ENCODE measurements at places on chromosomes 11 and 22.

GRCh38 chr11:116871248-116871647 lies 33.8 kb upstream of the APOA1 start:
- no peak for DNase-seq

DNA sequence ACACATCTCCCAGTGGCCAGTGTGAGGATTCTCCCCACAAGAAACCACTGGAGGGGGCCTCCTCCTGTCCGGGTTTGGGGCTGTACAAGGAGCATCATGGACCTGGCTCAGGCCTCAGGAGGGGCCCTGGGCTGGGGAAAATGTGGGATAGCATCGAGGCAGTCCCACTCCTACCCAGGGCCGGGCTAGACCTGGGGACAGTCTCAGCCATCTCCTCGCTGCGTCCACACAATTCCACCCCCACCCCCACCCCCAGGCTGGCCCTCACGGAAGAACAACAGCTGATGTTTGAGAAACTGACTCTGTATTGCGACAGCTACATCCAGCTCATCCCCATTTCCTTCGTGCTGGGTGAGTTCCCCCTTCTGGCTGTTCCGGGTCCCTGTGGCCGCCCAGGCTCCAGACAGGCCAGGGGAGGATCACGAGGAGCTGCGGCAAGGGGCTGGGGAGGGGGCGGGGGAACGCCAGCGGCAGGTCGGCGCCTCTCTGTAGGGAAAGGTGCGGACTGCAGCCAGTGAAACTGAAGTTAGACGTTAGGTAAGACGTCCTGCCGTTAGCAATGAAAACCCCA lies 4.8 kb downstream of the BEST1 start:
- DNase-seq, result no peak

GRCh38 chr22:30872285-30873041 lies 96.1 kb downstream of the MORC2 start:
- no peak for DNase-seq

GRCh38 chr11:104061853-104062521 lies 25.5 kb downstream of the DDI1 start:
- DNase-seq, result no peak

- DNase-seq, result no peak
Measured at GRCh38 chr22:50630376-50630775, 2.4 kb upstream of the ARSA start.

DNA sequence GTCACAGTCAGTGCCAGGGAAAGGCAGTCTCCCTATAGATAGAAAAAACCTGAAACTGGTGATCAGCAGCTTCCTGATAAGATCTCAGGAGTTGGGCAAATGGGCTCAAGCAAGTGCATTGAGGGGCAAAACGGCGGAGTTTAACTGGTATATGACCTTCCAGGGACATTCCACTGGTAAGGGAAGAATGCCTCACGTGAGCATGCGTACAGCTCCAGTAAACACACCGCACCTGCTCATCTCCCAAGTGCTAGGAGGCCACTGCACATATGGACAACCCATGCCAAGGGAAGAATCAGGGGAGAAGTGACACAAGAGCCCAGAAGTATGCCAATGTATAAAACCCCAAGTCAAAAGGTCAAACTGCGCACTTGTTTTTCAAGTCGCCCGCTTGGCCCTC lies 11.6 kb downstream of the HEPHL1 start:
- no peak for DNase-seq

DNA sequence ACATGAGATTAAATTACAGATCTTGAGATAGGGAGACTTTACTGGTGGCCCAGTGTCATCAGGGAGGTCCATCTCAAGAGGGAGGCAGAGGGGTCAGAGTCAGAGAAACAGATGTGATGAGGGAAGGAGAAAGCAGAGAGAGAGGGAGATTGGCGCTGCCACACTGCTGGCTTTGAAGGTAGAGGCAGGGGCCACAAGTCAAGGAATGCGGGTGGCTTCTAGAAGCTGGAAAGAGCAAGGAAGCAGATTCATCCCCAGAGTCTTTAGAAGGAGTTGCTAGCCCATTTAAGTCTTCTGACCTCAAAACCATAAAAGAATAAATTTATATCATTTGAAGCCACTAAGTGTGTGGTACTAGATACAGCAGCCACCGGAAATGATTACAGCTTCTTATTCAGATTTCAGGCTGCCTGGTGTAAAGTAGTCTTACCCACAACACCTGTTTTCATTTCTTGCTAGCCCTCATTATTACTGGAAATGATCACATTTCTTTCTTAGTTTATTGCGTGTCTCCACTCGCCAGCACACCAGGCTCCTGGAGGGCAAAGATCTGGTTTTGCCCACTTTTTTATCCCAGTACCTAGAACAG lies 12.6 kb upstream of the SERPINH1 start:
- DNase-seq, result no peak

DNA sequence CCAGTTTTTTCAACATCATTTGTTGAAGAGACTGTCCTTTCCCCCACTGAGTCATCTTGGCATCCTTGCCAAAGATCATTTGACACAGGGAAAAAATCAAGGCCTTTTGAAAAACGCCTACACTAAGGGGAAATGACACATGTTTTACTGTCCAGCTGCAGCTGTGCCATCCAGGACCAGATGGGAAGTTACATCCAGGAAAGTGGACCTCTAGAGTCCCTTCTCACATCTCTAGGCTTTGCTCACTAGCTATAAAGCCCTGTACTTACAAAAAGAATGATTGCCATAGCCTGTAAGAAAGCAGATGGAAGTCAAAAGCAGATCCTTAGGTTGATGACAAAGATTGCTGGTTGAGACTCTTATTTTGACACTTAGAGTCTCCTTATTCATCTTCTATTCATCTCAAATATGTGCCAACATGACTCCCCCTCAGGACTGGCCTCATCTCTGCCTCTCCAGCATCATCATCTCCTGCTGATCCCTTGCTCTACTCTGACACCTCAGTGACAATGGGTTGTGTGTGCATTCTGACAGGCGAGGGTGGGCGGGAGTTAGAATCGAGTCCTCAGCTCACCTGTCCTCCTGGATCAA lies 22.8 kb downstream of the OSBP2 start:
- no peak for DNase-seq

GRCh38 chr11:57146301-57146700 lies 35.5 kb upstream of the LRRC55 start:
- no peak for DNase-seq

GRCh38 chr11:47532597-47533213 lies 20.2 kb downstream of the CELF1 start:
- peak; percentile 56 for DNase-seq

GRCh38 chr11:2314525-2315394 lies 12.9 kb downstream of the TSPAN32 start:
- DNase-seq, result peak; percentile 52

- peak; percentile 72 for DNase-seq
Measured at GRCh38 chr11:63919267-63920125, 2.5 kb upstream of the RCOR2 start.

GRCh38 chr11:112211536-112211935 lies 14.7 kb upstream of the PTS start:
- no peak for DNase-seq

DNA sequence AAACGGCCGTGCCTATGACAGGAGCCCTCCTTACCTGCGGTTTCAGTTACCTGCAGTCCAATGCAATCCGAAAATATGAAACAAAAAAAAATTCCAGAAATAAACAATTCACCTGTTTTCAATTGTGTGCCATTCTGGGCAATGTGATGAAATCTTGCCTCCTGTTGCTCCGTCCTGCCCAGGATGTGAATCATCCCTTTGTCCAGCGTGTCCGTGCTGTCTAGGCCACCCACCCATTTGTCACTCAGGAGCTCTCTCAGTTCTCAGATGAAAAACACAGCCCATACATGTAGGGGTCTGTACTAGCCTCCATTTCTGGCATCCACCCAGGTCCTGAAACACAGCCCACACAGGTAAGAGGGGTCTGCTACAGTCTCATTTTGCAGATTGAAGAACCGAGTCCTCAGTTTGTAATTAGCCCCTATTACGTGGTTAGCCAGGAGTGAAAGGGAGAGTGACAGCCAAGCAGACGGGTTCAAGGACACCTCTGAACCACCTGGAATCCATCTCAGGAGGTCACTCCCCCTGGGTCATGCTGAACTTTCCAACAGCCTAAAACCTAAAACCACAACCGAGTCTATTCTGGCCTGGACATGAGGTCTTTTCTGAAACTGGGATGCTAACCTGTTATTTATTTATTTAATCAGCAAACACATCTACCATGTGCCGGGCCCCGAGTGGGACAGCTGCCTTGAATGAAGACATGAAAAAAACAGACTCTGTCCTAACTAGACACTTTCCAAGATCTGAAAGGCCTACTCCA lies 317.2 kb downstream of the SHANK2 start:
- no peak for DNase-seq

GRCh38 chr11:23569547-23569946 lies 709.3 kb upstream of the CCDC179 start:
- no peak for DNase-seq

GRCh38 chr11:6523253-6523652 lies 26.2 kb downstream of the DNHD1 start:
- DNase-seq, result no peak

DNA sequence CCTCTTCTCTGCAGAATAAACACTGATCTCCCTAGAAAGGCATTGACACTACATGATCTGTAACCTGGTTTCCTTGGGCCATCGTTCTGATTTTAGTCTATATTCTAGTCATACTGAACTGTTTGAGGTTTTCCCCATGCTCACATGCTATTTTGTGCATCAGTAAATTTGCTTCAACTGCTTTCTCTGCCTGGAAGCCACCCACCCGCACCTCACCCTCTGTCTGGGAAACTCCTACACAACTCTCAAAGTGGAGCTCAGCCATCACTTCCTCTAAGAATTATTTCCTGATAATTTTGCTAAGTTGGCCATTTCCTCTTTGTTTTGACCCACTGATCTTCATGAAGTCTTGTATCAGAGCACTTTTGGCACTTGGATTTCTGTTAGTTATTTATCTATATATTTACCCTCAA lies 36.1 kb downstream of the MMP20 start:
- no peak for DNase-seq

- peak; percentile 54 for DNase-seq
Measured at GRCh38 chr22:35930933-35931332, 97.7 kb downstream of the RBFOX2 start.

GRCh38 chr11:16935518-16936302 lies 78.5 kb downstream of the PLEKHA7 start:
- peak; percentile 33 for DNase-seq

- DNase-seq, result no peak
Measured at GRCh38 chr11:76752321-76753143, 30.6 kb upstream of the TSKU start.

- no peak for DNase-seq
Measured at GRCh38 chr11:61701242-61701886, 21.2 kb downstream of the DAGLA start.

DNA sequence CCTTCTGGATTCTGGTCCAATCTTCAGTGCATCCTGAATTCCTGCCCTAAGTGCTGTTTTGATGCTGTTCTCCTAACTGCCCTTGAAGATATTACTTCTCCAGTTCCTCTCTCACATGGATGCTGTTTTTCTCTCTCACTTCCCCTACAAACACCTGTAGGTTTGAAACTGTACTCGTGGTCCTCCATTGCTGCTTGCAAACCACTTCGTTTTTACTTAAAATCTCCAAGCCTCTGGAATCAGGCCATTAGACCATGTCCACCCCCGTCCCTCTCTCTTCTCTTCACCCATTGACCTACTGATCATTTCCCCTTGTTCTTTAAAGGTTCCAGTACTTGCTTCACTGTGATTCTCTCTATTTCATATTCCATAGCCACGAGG lies 988.1 kb downstream of the NTM start:
- no peak for DNase-seq

DNA sequence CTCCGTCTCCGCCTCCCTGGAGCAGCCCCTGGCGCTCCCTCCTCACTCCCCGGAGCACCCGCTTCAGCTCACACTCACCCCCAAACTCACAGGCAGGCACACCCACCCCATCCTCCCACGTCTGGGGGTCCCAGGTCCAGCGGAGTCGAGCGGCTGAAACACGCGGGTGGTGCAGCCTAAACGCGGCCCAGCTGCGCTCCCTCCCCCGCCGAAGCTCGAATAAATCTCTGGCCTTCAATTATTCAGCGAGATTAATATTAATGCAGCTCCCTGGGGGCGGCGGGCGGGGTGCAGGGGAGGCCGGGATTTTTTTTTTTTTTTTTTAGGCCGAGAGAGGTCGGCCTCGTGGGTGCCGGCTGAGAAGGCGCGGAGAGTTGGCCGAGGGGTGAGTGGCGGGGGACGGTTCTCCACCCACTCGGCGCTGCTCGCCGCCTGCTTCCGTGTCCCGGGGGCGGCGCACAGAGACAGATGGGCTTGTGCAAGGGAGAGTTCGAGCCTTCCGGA lies 524 bp upstream of the SLC1A2 start:
- DNase-seq, result peak; percentile 42

- peak; percentile 52 for DNase-seq
Measured at GRCh38 chr22:43014316-43014868, 557 bp downstream of the PACSIN2 start.

DNA sequence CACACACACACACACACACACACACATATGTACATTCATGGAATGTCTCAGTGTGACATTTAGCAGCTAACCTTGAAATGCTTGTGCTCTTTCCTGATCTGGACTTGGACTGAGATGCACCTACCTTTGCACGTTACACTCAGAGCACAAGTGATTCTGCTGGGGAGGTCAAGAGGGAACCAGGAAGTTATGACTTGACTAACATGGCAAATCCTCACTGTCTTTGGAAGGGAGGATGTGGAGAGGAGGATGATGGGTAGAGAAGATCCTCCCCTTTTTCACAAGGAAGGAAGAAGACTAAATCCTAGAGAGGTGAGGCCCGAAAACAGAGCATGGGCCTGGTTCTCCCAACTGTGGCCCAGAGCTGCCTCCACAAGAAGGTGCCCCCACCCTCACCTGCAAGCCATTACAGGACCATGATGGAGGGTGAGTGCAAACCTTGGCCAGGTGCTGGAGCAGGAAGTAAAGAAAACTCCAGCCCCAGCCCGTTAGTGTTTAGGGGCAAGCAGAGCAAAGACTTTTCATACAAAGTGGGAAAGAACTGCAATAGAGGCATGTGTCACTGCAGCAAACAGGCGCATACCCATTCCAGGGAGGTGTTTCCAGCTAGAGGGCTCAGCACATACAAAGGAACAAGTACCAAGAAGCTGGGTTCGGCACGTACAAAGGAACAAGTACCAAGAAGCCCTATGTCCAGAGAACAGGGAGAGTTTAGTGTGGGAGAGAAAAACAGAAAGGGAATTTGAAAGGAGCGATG lies 26.4 kb downstream of the SCN4B start:
- DNase-seq, result no peak

GRCh38 chr11:15835788-15836411 lies 520.4 kb downstream of the SOX6 start:
- DNase-seq, result no peak

DNA sequence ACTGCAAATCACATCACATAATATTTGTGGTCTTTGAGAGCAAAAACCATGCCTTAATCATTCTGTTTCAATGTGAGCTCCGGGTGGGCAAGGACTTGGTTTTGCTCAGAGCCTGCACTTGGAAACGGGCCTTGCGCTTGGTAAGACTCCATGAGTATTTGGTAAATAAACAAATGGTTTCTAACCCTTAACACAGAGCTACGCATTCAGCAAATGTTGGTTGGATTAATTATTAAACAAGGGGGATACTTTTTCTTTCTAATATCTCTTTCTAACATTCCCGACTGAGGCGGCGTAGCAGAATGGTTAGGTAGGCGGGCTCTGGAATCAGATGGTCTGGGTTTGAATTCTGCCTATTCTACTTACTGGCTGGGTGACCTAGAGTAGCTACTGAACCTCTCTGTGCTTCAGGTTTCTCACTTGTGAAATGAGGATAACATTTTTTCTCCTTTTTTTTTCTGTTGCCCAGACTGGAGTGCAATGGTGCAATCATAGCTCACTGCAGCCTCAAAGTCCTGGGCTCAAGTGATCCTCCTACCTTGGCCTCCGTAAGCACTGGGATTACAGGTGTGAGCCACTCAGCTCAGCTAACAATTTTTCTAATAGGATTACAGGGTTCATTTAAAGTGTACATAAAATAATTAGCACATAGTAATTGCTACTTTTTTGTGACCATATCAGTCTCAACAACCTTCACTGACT lies 3.4 kb upstream of the FAM83F start:
- DNase-seq, result no peak

Data from cerebellum (tissue), 4 donors.